ENCODE measurements at places on chromosomes 16 and 17.
A peak's percentile ranks its signal among the peaks of the same experiment; 100 is the strongest.

DNA sequence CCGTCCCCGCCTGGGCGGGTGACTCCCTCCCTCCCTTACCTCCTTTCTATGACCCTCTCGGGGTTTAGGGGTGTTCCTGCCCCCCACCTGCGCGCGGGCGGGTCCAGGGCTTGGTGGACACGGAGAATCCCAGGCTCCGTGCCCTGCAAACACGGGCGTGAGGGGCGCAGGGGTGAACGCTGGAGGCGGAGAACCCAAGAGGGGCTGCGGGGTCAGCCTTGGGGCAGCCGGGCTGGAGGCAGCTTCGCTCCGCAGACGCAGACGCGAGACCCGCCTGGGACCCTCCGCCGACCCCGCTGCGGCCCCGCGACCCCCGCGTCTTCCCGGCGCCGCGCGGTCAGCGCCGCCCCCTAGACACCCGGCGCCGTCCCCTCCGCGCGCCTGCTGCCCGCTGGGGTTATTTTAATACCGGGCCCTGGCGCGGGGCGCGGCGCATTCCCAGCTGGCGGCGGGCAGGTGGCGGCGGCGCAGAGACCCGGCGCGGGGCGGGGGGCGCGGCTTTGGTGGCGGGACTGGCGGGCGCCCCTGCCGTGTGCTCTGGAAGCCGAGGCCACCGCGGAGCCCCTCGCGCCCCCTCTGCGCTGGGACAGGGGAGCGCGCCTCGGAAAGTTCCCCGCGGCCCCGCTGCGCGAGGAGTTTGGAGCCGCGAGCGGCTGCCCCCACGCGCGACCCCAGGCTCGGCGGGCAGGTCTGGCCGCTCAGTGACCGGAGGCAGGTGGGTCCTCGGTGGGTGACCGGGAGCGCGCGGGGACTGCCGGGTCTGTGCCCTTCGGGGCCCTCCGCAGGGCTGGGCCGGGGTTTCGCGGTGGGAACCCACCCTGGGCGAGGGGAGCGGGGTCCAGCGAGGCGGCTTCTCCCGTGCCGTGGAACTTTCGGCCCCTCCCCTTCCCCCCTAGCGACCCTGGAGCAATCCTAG, at the start of gene UTS2R:
UTS2R (plus strand) TSS at position 433 of the 916 bp plus-strand sequence. CDS start 2,560 bp downstream, outside the sequence.
- peak; percentile 79 for DNase-seq

DNA sequence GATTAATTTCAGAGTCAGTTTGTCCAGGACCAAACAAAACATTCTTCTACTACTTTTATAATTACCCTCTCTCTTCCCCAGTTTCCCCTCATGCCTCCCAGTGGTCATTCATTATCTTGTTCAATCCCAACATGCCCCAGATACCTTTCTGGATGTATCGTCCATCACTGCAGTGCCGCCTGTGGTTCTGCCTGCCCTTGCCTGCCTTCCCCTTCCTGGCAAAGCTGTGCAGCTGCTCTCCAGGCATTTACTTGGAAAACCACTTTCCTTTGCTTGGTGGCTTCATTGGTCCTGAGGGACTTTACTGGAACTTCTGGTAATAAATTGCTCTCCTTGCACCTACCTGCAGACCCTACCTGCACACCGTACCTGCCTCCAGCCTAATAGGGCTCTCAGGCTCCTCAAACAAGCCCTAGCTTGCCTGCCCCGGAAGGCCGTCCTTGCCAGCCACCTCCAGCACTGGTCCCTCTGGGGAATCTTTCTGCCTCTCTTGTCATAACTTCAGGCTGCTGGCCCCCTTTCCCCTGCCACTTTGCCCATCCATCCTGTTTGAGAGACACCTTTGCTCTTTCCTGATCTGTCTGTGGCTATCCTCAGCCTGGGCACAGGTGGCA, 19.5 kb upstream of the MSI2 start:
- DNase-seq, result no peak

DNA sequence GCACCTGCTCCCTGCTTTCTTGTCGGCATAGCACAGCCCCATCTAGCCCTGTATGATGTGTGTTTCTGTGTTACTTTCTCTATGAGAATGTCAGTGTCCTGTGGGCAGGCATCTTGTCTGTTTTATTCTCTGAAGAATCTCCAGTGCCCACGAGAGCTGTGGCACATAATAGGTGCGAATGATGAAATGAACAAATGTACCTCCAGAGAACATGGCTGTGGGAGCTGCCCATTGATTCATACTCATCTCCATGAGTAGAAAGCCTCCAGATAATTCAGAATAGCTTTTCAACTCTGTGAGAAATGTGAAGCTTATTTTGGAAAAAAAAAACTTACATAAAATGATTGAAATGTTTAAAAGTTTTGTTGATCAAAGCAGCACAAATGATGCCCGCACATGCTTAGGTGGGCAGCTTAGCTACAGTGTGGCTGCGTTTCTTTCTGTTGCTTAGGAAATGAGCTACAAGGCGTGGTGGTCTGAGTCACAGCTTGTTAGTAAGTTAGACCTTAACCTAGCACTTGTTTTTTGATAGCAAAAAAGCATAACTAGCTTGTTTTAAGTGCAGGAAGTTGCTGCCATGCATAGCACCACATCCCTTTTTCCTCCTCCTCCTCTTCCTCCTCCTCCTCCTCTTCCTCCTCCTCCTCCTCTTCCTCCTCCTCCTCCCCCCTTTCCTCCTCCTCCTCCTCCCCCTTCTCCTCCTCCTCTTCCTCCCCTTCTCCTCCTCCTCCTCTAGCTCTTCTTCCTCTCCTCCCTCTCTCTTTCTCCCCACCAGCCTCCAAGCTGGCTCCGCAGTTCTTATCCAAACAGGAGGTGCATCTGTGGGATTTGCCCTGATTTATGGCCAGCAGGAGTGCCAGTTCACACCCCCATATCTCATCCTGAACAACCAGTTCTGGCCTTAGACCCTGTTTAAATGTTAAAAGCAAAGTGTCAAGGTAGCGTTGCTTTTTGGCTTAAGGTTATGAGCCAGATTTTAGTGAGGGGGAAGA, 221.5 kb downstream of the IRF8 start:
- DNase-seq, result peak; percentile 33

GRCh38 chr16:15403392-15403995, 7.9 kb downstream of the MPV17L start:
- DNase-seq, result no peak

- no peak for DNase-seq
Measured at GRCh38 chr17:33500151-33500550, 207.1 kb upstream of the ASIC2 start.

GRCh38 chr16:85213926-85214675, 101.8 kb upstream of the CIBAR2 start:
- DNase-seq, result no peak

DNA sequence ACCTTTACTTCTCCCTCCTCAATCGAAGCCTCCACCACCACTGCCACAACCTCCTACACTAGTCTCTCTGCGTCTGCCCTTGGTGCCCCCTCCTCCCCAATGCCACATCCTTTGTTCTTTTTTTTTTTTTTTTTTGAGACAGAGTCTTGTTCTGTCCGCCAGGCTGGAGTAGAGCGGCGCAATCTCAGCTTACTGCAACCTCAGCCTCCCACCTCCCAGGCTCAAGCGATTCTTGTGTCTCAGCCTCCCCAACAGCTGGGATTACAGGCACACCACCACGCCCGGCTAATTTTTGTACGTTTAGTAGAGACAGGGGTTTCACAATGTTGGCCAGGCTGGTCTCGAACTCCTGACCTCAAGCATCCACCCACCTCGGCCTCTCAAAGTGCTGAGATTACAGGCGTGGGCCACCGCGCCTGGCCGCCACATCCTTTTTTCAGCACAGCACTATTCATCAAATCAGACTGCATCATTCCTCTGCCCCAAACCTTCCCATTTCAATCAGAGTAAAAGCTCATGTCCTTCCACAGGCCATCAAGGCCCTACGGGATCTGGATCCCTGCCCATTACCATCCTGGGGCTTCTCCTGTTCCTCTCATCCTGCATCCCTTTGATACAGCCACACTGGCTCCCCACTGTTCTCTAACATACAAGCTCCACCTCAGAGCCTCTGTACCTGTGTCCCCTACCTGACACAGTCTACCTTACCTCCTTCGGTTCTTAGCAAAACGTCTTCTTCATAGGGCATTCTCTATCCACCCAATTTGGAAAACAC, 2.0 kb downstream of the KLHL11 start:
- no peak for DNase-seq

DNA sequence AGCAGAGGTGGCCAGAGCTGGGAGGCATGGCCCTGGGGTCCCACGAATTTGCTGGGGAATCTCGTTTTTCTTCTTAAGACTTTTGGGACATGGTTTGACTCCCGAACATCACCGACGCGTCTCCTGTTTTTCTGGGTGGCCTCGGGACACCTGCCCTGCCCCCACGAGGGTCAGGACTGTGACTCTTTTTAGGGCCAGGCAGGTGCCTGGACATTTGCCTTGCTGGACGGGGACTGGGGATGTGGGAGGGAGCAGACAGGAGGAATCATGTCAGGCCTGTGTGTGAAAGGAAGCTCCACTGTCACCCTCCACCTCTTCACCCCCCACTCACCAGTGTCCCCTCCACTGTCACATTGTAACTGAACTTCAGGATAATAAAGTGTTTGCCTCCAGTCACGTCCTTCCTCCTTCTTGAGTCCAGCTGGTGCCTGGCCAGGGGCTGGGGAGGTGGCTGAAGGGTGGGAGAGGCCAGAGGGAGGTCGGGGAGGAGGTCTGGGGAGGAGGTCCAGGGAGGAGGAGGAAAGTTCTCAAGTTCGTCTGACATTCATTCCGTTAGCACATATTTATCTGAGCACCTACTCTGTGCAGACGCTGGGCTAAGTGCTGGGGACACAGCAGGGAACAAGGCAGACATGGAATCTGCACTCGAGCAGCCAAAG, 2.3 kb downstream of the CSF3 start:
- DNase-seq, result no peak

- no peak for DNase-seq
Measured at GRCh38 chr17:4235372-4236279, 28.2 kb downstream of the ANKFY1 start.

GRCh38 chr17:59800530-59800942, 92.2 kb downstream of the TUBD1 start:
- DNase-seq, result no peak

DNA sequence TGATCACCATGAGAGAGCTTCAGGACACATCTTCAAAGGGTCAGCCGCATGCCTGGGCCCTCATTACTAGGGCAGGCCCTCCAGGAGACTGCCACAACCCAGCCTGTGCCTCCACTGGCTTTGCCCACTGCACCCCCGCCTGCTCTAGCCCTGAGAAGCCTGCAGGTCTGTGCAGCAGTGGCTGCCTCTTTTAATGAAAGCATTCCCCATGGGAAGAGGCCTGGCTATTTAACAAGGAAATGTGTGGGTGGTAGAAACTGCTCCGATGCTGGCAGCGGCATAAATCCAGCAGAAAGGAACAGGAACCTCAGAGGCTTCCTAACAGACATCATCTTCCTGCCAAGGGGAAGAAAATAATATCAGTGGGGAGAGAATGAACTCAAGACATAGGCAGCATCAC, 375 bp upstream of the KRT32 start:
- DNase-seq, result no peak

DNA sequence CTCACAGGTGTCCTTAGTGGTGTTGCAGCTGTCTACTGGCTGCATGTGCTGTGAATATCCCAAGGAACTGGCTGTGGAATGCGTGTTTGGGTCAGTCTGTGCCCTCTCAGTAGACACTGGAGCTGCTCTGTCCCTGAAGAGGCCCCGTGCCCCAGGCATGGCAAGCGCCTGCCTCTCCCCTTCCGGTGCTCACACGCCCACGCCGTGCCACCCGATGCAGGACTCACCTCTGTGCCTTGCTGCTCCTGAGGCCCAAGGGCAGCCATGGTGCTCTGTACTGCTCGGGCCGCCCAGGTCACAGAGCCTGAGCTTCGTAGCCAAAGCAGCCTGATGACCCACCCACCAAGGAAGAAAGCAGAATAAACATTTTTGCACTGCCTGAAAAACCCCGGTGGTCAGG, 10.0 kb downstream of the RGS11 start:
- no peak for DNase-seq

GRCh38 chr16:56477096-56477878, 25.9 kb downstream of the OGFOD1 start:
- DNase-seq, result no peak

DNA sequence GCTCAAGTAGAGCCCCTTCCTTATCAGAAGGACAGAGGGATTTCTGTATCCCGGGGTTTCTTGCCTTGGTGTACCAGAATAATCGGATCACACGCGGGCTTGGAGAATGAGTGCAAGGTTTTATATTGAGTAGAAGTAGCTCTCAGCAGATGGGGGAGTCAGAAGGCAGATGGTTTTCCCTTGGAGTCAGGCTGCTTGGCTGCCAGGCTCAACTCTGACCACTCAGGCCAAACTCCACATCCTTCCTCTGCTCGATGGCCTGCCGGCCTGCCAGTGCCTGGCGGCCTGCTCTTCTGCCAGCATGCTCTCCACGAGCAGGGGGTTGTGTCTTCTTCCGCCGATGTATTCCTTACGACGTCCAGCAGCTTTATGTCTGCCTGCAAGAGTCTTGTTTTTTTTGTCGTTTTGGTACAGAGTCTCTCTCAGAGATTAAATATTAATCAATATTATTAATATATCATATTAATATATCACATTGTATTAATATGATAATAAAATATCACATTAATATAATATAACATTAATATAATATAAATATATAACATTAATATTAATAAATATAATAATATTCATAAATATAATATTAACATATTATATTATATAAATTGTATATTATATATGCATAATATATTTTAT, 229.2 kb upstream of the WSCD1 start:
- DNase-seq, result no peak

DNA sequence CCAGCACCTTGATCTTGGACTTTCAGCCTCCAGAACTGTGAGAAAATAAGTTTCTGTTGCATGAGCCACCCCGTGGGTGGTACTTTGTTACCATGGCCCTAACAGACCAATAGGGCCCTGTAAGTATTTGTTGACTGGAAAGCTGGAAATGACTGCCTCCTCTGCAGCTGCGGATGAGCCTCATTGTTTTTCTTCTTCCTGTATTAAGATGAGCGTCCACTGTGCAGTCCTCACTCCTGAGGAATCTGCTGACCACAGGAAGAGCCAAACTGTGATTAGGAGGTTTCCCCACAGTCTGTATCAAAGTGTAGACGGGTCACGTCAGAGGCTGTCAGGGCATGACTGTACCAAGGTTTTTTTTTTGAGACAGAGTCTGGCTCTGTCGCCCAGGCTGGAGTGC, 12.2 kb upstream of the AKTIP start:
- no peak for DNase-seq
